ENCODE measurements at places on chromosomes 2 and 18. TPM values are rescaled to one million over a fixed set of nuclear protein-coding genes. Genes with fewer than 3 reads are reported as not detected.

Gene STK36
- total RNA-seq, result 13.8 TPM

Gene SFTPB
- 0.37 TPM for total RNA-seq

Gene ATP6V1B1
- total RNA-seq, result 0.32 TPM

Gene EFR3B
- total RNA-seq, result 12.8 TPM

Gene KIAA2012
- not detected for total RNA-seq

Gene IL36A
- total RNA-seq, result not detected

Gene GALR1
- not detected for total RNA-seq

Gene ASB18
- total RNA-seq, result not detected

Gene ALLC
- not detected for total RNA-seq

Gene DCDC2C
- total RNA-seq, result 0.54 TPM

Gene L3MBTL4
- not detected for total RNA-seq

Gene CYRIA
- total RNA-seq, result 0.06 TPM

Gene CTAGE1
- not detected for total RNA-seq

Gene IL36B
- total RNA-seq, result not detected

Gene LOXHD1
- total RNA-seq, result not detected

Gene TMEM18
- total RNA-seq, result 46.7 TPM

Gene SERPINB7
- 1.9 TPM for total RNA-seq

Gene LONRF2
- total RNA-seq, result 3.3 TPM

Gene PRPF40A
- 87.2 TPM for total RNA-seq

Gene NCKAP5
- total RNA-seq, result 0.96 TPM

Gene SCYGR5
- not detected for total RNA-seq

Gene ZNF516
- 2.6 TPM for total RNA-seq

Gene NMUR1
- total RNA-seq, result not detected

Gene WDR43
- 102 TPM for total RNA-seq

Gene VWC2L
- not detected for total RNA-seq

Gene FASTKD1
- total RNA-seq, result 22.2 TPM

Gene TEX44
- total RNA-seq, result not detected

Gene TWIST2
- total RNA-seq, result 20.7 TPM

Gene CFC1
- total RNA-seq, result not detected

Gene UGT1A10
- not detected for total RNA-seq

Gene SERPINB12
- total RNA-seq, result not detected

Gene CHRND
- not detected for total RNA-seq

Gene BUB1
- total RNA-seq, result 32.4 TPM

Gene NR4A2
- 2.4 TPM for total RNA-seq

Gene SLC5A7
- not detected for total RNA-seq

All from A549 treated with RU486 at 1 μM for 4 hours (cell line).